ENCODE measurements at places on chromosomes 6 and 20.

DNA sequence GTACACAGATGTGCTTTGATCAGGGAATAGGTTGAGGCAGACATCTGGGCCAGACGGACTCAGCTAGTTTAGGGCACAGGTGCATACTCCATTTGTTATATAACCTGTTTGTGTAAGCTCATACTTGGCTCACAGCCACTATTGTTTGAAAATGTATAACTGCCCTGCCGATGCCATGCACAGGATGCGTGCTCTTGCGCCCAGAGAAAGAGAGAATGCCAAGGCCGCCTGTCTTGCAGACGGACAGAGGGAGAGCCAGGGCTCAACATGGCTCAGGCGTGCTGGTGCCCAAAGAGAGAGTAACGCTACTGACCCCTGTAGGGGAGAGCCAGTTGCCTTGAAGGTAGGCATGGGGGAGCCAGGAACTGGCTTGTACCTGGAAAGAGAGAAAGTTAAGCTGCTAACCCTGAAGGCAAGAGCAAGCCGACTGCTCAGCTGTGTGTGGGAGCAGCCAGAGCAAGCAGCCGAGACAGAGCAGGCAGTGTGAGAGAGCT lies 57.7 kb downstream of the FAM229B start:
- no peak for DNase-seq

- no peak for DNase-seq
Measured at GRCh38 chr6:143867236-143867635, 3.0 kb downstream of the ZC2HC1B start.

DNA sequence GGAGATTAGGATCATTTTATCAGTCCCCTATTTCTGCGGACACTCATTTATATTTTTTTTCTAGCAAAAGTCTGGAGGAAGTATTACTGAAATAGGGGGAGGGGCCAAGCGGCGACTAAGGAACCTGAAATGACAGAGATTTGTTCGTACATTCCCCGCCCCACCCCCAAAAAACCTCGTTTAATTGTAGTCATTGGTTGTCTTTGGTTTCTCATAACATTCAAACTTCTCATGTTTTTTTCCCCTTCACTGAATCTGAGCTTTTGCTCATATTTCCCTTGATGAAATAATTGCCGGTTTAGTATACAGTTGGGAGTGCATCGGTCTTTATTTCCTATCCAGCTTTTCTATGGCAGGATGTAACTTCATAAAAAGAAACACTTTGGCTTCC lies 768 bp upstream of the FYN start:
- peak; percentile 84 for DNase-seq

DNA sequence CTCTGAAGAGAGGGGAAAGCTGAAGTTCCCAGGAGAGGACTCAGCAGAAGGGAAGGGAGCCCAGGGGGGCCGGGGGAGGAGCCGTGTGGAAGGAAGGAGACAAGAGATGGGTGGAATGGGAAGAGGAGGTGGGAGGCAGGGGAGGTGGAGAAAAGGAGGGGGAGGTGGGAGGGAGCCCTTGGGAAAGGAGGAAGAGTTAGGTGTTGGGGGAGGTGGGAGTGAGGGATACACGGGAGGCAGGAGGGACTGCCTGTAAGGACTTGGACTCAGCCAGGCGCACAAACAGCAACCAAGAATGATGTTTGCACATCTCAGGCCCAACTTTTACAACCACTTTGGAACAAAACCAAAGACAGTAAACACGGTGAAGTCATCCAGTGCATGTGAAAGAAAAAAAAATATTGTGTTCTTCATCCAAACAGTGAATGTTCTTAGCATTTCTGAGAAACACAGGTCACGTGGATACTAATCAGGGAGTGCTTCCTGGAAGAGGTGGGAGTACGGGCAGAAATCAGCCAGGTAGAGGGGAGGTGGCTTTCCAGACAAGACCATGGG lies 17.4 kb upstream of the LSM14B start:
- DNase-seq: no peak

GRCh38 chr6:34099878-34100277 lies 46.0 kb downstream of the GRM4 start:
- no peak for DNase-seq

GRCh38 chr6:39466631-39467030 lies 144.1 kb upstream of the KCNK16 start:
- DNase-seq: no peak

DNA sequence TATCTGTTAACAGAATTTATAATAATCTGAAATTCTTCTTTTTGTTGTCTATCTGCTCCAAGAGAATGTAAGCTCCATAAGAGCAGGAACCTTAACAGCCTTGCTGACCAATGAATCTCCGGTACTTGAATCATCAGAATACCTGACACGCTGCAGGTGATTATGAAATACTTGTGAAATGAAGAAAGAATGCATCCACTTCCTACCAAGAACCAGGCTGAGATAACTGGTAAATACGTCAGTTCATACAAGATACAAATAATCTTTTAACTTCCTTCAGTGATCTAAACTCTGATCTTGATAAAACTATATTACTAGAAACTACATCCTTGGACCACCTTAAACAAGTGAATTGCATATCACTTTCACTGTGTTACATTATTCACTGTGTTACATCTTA lies 116.2 kb downstream of the MAP3K5 start:
- DNase-seq: no peak

DNA sequence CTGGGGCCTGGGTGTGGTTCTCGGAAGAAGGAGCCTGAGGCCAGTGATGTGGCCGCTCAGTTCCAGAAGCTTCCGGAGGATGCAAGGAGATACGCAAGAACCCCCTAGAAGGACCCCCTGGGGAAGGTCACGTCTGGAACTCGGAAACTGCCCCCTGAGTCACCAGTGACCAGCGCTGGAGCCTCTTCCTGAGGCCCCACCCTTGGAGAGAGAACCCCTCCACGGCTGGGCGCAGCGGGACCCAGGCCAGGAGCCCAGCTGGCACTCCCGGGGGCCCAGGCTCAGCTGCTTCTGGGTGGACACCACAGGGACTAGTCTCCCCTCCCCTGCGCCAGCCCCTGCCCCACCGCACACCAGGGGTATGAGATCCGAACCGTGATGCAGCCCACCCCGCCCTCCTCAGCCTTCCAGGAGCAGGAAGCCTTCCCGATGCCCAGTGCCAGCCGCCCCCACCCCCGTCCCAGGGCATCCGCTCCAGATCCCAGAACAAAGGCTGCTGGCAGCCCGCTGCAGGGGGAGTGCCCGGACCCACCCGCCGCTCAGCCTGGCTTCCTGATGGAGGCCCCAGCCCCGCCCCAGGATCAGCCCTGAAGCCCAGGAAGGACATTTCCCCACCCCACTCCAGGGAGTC lies 7.5 kb downstream of the LAMA5 start:
- DNase-seq: no peak

DNA sequence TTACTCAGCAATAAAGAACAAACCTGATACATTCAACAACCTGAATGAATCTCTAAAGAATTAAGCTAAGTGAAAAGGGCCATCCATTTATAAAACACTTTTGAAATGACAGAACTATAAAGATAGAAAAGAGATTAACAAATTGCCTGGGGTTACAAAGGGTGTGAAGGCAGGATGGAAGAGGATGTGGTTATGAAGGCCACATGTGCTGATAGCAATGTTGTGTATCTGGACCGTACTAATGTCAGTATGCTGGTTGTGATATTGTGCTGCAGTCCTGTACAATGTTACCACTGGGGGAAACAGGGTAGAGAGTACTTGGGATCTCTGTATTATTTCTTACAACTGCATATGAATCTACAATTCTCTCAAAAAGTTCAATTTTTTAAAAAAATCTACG lies 36.4 kb downstream of the ELOVL5 start:
- no peak for DNase-seq

- DNase-seq: no peak
Measured at GRCh38 chr20:46751856-46752255, 42.4 kb downstream of the SLC2A10 start.

DNA sequence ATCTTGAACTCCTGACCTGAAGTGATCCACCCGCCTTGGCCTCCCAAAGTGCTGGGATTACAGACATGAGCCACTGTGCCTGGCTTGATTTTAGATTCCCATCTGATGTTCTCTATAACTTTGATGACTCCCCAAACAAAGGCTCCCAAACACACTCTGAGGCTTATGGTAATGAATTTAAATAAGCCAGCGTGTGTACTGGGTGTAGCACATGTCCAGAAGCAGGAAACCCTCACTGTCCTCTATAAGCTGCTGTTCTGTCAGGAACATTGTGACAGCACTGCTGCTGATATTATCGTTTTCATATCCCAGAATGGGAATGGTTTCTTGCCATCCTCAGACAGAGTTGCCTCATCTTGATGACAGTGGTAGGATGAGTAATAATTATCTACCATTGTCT lies 54.1 kb upstream of the SALL4 start:
- DNase-seq: no peak

- DNase-seq: no peak
Measured at GRCh38 chr6:42095094-42095493, 44.8 kb downstream of the TAF8 start.

DNA sequence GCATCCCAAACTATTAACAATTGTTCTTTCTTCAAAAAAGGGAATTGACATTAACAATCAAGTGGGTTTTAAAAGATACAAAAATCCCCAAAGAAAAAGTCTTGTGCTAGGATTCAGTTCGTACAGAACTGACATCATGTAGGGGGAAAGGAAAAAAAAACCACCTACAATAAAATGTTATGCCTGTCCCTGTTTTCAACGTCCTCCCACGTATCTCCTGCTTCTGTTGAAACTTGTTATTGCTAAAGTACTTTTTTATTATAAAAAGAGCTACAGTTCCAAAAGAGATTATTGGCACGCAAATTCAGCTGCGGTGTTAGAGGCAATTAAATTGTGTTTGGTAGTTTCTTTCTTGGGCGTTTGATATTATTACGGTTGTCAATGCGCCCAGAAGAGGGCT lies 102.8 kb upstream of the PHACTR1 start:
- DNase-seq: no peak

- no peak for DNase-seq
Measured at GRCh38 chr6:9405369-9405768, 970.0 kb upstream of the SLC35B3 start.

GRCh38 chr20:32727683-32728082 lies 15.6 kb downstream of the COMMD7 start:
- no peak for DNase-seq

DNA sequence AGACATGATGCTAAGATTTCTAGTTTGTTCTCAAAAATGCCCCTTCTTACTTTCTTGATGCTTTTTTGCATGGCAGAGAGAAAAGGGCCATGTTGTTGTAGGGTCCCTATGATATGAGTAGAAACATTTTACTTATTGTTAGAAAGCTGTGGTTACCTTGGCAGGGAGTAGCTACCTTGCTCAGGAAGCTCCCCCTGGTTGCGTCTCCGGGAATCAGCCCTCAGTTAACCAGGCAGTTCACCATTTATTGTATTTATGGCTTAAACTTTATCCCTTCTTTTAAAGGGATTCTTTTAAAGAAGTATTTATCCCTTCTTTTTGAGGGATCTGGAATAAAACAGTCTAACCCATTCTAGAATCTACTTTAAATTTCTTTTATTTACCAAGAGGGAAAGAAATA lies 113.9 kb upstream of the PROKR2 start:
- DNase-seq: no peak

GRCh38 chr6:109782491-109782999 lies 91.4 kb downstream of the FIG4 start:
- no peak for DNase-seq

DNA sequence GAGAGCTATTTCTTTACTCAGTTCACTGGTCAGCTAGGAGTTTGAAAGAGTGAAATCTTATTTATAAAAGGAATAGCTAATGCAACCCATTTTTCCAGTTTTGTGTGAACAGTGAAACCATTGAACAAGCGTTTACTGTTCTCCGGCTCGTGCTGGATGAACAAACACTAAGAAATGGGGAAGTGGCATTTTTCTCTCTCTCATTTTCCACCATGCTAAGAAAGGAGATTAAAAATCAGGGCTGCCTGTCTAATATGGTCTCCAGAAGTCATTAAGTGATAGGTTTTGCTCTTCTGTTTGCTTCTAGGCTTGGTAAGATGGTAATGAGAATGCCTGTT lies 774 bp upstream of the SFT2D1 start:
- DNase-seq: no peak

DNA sequence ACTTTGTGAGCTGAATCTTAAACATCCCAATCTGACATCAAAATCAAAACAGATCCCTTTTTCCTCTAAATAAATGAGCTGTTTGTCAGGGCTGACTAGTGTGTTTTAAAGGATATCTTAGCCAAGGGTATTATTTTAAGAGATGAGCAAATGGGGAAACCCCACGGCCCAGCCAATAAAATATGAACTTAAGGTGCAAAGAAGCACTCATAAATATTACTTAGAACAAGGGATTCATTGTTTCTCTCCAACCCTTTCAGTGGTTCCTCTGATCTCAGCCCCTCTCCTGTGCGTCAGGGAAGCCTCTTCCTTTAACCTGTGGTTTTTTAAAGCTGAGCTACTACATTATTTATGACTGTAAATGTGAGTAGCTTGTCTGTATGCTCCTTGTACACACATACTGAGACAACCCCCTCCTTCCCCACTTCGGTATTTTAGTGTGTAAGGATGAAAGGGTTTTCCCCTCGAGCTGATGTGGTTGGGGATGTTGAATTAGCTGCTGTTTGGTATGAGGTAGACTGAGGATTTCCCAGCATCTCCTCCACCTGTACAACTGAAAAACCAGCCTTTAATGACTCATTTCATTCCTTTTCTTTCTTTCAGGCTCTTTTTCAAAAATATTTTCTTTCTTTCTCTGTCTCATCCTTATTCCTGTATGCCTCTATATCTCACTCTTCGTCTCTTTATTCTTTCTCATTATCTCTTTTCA lies 6.5 kb downstream of the BMP5 start:
- no peak for DNase-seq

GRCh38 chr6:128250370-128251070 lies 269.9 kb downstream of the PTPRK start:
- no peak for DNase-seq

DNA sequence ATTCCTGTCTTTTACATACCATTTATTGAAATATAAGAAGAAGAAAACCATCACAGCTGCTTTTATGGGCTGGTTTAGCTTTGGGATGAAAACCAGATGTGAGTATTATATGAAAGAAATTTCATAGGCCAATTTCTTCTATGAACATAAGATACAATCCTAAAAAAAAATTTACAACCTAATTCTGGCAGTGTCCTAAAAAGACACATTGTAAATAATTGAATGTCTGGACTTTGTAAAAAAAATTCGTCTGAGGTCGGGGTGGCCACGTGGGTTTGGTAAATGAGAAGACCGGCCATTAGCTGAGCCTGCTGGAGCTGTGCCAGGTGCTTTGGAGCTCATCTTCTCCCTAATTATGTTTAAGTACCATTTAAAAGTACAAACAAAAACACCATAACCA lies 26.8 kb downstream of the DACT2 start:
- no peak for DNase-seq

GRCh38 chr6:74065705-74066104 lies 369.7 kb downstream of the CD109 start:
- no peak for DNase-seq

GRCh38 chr20:53738039-53738944 lies 144.7 kb upstream of the ZNF217 start:
- no peak for DNase-seq
